NCI-H526 (cell line): ENCODE measurements at places on chromosomes 5 and 9.

- DNase-seq = no peak
Observed at GRCh38 chr5:66912787-66913186, 283.8 kb downstream of the CD180 start.

DNA sequence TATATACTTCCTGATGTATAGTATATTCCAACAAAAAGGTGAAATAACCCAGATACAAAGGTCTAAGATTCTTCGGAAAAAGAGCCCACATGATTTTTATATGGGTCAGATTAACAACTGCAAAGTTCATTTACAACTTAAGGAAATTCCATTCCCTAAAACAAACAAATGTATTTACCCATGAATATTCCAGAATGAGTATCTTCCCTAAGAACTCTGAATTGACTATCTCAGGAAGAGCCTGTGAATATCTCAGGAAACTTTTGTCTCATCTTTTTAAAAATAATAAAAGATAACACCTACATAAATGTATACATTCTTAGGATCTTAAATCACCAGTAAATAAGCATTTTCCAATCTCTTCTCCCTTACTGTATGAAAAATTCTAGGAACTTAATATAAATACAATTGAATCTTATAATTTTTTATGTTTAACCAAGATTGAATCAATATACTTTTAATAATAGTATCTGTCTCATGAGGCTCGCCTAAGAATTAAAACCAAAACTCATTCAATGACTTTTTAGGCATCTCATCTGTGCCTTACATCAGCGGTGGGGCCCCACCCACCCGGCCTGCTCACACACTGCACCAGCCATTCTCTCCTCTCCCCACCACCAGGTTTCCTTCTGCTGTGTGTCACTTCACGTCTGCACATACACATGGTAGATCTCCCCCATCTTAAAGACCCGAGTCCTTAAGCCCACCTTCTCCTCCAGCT is 78.1 kb downstream of the RAPGEF1 start:
- DNase-seq = no peak

DNA sequence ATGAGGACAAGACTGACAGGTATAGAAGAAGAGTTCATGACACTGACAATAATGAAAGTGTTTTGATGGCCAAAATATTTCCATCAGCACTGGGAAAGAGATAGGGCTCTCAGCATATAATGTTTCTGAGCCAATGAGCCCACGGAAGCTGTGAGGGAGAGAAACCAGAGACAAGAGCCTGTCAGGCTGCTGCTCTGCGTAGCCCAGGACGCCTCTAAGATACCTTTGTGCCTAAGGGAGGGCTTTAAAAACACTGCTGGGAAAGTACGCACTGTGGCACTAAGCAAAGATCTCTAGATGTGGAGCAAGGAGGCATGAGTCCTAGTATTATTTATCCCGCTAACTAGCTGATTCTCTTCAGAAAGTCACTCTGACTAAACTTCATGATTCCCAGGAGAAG is 11.0 kb upstream of the ELAVL2 start:
- DNase-seq = no peak

DNA sequence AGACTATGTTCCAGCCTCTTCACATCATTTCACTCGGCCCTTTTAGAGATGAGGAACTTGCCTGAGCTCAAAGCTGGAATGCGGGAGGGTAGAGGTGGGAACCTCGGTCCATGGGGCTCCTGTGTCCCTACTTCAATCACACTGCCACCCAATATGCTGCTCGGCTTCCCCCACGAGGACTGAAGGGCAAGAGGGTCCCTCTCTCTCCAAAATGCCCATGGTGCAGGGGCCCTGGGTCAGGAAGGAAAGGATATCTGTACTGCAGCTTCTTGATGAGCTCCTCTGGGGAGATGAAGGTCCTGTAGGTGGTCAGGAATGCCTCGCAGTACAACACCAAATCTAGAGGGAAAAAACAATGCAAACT is 46.5 kb downstream of the PRRT1B start:
- no peak for DNase-seq

- no peak for DNase-seq
Observed at GRCh38 chr9:134251296-134252069, 74.8 kb upstream of the RXRA start.

GRCh38 chr5:142364251-142365145 is 39.7 kb upstream of the SPRY4 start:
- DNase-seq = peak; percentile 49

DNA sequence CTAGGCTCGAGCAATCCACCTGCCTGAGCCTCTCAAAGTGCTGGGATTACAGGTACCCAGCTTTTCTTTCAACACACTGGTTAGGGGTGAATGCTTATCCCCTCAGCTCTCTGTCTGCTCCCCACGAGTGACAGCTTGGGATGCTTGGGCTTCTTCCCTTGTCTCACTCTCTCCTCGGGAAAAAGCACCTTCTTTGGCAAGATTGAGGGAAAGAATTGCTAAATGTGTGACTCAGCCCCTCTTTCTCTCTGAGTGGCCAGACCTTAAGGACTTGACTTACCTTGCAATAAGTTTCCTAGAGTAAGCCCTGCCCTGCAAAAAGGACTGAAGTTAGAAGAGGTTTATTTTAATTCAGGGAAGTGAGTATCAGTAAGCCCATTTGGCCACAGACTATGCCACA is 68.1 kb upstream of the ERBIN start:
- no peak for DNase-seq

- DNase-seq = no peak
Observed at GRCh38 chr5:40571729-40572128, 108.0 kb upstream of the PTGER4 start.

DNA sequence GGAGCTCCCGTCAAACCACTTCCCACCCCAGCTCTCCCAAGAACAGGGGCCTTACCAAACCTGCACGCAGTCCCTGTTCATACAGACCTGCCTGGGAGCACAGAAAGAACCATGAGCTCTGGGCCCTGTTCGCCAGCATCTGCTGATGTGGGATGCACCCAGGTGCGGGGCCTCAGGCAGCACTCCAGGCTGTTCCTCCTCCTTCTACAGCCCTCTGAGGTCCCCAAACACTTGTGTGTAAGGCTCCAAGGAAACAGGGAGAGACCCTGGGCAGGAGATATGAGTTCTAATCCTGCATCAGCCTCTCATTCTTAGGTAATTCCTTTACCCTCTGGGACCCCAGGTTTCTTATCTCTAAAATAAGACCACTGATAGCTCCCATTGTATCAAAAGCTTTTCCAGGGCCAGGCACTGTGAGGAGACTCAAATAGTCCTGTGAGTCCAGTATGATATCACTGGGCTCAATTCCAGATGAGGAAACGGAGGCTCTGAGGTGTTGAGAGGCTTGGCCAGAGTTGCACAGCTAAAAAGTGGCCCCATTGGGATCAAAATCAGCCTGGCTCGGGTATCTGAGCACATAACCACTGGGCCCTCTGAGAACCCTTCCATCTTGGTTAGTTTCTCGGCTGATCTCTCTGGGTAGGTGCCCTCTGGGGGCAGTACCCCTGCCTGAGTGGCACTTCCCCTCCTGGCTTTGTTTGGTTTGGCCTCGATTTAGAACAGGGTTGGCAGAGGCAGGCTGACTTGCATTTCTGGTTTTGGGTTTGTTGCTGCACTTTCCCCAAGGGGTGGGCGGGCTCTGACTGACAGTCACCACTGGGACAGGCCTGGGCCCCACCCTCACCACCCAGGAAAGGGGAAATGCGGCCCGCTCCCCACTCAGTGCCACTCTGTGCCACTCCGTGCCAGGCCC is 116.8 kb downstream of the RGS3 start:
- no peak for DNase-seq

- DNase-seq = no peak
Observed at GRCh38 chr9:130320723-130321481, 55.3 kb downstream of the HMCN2 start.

GRCh38 chr9:120464887-120465421 is 115.0 kb downstream of the CDK5RAP2 start:
- no peak for DNase-seq

GRCh38 chr5:108772626-108773025 is 24.9 kb downstream of the FER start:
- DNase-seq = no peak

- DNase-seq = no peak
Observed at GRCh38 chr5:85108471-85108870, 723.8 kb upstream of the EDIL3 start.

DNA sequence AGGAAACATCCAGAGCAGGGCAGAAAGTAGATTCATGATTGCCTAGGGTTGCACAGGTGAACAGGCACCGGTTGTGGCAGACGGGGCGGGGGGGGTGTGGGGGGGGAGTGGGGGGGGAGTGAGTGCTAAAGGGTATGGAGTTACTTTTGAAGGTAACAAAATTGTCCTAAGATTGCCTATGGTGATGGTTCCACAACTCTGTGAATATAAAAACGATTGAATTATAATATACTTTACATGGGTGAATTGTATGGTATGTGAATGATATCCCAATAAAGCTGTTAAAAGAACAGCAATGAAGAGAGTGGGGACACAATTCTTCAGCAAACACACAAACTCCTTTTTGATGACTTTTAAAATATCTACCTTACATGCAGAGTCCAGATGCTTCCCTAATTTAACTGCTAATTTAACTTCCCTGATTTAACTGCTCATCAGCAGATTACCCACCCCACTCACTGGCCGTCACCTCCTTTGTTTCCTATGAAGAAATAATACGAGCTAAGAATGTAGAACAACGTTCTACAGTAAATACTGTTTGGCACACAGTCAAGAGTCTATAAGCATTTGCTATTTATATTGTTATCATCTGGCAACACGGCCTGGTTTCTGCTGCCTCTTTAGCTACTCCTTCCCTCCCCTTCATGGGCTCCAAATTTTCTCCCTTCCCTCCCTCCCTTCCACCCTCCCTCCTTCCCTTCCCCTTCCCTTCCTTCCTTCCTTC is 83.5 kb downstream of the PTCH1 start:
- DNase-seq = no peak

GRCh38 chr5:91328743-91329142 is 54.4 kb downstream of the ARRDC3 start:
- no peak for DNase-seq

DNA sequence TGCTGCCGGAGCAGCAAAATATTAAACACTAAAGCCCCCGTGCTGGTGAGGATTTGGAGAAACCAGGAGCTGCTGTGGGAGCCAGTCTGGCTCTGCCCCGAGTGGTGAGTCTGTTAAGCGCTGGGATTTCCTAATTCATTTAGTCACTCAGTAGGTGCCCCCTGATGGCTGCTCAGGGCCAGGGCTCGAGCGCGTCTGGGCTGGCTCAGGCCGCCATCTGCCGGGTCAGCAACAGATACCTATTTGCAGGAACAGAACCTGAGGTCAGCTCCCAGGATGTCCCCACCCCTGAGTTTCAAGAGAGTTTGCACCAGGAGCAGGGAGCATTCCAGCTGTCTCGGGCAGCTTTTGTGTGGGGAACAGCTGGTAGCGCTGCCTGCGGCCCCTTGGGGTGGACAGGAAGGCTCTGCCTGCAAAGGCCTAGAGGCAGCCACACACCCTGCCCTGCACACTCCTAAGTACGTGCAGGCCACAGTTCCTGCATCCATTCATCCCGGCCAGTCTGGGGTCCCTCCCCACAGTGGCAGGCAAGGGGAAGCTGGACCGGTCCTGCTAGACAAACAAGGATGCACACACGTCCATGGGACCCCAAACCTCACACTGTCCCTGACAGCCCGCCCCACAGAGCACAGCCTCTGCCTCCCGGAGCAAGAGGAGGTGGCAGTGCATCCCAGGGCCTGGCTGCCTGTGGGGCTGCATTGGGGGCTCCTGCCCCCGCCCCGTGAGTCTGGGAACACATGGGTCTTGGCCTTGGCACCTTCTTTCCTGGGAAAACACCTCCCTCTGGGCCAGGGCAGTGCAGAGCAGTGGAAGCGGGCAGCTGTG is 83.7 kb downstream of the ADAMTS2 start:
- DNase-seq = peak; percentile 23

DNA sequence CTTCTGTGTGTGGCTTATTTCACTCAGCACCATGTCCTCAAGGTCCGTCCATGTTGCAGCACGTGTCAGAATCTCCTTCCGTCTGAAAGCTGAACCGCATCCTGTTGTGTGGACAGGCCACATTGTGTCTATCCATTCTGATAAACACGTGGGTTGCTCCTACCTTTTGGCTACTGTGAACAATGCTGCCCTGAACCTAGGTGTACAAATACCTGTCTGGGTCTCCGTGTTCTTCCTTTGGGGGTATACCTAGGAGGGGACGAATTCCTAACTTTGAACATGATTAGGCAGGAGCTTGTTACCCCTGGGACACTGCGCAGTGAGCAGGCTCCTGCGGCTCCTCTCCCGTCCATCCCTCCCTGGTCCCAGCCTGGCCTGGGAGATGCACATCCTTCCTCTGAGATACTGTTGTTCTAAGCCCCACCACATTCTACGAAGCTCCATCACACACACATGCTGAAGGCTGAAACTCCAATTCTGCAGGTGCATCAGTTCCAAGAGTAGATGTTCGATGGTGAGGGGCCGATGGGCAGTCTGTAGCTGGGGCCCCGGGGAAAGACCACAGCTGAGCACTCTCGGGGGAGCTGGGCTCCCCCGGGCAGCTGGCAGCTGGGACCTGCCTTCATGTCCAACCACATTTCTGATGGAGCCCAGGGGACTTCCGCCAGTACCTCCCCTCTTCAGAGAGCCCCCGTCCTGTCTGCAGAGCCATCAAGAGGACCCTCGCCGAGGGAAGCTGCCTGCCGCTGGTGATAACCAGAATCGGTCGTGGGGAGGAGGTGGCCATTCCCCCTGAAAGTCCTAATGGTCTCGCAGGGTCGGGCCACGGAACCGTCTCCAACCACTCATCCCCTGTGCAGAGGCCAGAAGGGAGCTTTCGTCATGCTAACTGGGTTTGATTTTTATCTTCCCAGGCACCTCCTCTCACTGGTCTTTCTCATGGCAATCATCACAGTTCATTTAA is 120.9 kb downstream of the COL23A1 start:
- no peak for DNase-seq

GRCh38 chr9:94002316-94003140 is 47.4 kb upstream of the BARX1 start:
- DNase-seq = peak; percentile 68

DNA sequence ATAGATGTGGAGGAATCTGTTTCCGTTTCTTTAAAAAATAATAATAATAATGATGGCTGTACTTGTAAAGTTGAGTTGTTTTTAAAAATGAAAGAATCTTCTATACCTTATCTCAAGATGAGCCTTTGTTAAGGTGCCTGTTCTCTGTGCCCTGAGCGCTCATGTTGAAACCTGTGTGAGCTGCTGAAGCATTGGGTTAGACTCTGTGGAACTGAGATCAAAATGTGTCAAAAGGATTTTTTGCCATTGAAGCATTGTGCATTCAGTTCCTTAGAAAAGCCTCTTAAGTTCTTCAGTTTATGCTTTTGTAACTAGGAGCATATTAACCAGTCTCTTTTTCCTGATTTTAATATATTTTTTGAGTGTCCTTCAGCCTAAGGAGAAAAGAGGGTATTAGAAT is 67.7 kb downstream of the NUP214 start:
- DNase-seq = no peak
